ENCODE measurements at places on chromosomes 7 and 10. TPM values are rescaled to one million over a fixed set of nuclear protein-coding genes. Genes with fewer than 3 reads are reported as not detected.

DNA sequence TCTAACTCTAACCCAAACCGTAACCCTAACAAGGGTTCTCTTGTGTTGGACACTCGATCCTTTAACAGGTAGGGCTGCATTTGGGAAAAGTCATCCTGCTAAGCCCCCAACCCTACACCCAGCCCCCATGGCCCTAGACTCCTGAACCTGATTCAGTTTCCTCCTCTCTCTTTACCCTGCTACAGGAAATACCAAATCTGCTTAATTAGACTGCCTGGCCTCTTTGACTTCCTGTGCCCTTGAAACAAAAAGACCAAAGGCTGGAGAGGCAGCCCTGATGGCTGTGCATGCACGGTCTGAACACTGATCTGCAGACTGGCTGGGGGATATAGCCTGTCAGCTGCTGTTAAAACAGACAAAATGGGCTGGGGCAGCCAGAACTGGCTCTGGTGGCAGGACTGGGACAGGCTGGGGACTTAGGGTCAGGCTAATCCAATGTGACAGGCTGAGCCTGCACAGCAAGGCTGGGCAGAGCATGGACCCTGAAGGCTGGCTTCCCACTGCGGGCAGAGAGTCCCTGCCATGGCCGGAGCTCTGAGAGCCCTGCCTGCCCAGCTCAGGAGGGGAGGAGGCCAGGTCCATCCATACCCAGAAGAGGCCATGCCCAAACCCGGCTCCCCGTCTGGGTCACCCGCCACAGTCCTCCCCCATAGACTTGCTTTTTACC is 51.0 kb upstream of the MSMB start:
- H3K4me1 ChIP-seq, result no peaks in the 10 kb centered on the region
- H3K27me3 ChIP-seq, result no peaks in the 10 kb centered on the region
- no peak for DNase-seq
- no peaks in the 10 kb centered on the region for H3K36me3 ChIP-seq
- no peak overlapping the region for H3K27ac ChIP-seq

DNA sequence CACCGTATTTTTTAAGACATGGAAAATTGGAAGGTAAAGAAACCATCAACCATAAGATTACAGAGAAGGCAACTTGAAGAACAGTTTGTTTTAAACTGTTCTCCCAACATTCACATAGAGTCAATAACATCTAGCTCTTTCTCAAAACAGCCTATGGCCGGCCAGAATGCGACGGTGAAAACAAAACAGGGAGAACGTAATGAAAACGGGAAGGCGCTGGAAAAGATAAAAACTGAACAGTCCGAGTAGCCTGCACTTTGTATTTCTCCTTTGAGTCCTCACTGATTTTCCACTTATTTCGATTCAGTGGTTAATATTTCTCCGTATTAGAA is 637 bp downstream of the MICU1 start:
- H3K4me3 ChIP-seq, result peak overlapping the region; percentile 79
- H3K27me3 ChIP-seq, result no peaks in the 10 kb centered on the region
- no peak for DNase-seq
- peak overlapping the region; percentile 91 for H3K27ac ChIP-seq
- H3K36me3 ChIP-seq, result no peaks in the 10 kb centered on the region

GRCh38 chr10:58725901-58726300 is 213.2 kb downstream of the BICC1 start:
- H3K4me3 ChIP-seq, result no peak overlapping the region
- H3K36me3 ChIP-seq, result no peaks in the 10 kb centered on the region
- no peak for DNase-seq
- H3K4me1 ChIP-seq, result no peaks in the 10 kb centered on the region
- H3K27ac ChIP-seq, result no peak overlapping the region

DNA sequence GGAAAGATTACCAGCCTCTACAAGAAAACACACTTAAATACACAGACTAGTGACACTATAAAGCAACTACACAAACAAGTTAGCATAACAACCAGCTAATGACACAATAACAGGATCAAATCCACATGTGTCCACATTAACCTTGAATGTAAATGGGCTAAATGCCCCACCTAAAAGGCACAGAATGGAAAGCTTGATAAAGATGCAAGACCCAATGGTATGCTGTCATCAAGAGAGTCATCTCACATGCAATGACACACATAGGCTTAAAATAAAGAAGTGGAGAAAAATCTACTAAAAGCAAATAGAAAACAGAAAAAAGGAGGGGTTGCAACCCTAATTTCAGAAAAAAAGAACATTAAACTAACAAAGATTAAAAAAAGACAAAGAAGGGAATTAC is 14.0 kb upstream of the GIMAP4 start:
- no peaks in the 10 kb centered on the region for H3K36me3 ChIP-seq
- H3K4me1 ChIP-seq, result no peaks in the 10 kb centered on the region
- H3K27ac ChIP-seq, result no peak overlapping the region
- no peak for DNase-seq
- H3K27me3 ChIP-seq, result no peaks in the 10 kb centered on the region

DNA sequence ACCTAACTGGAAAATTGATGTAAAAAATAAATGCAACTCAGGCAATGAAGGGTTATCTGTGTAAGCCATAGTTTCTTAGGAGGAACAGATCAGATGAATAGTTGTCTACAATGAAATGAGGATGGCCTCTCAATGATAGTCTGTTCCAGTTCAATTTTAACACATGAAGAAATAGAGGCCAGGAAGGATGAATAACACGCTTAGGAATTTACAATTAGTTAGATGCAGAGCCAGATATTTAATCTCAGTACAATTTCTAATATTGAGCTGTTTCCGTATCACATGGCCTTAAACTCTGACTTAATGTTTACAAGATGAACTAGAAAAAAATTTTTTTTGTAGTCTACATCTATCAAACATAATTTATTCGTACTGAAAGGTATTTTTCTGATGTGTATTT is 176.6 kb downstream of the GALNT11 start:
- no peak overlapping the region for H3K27ac ChIP-seq
- no peak for DNase-seq
- no peak overlapping the region for H3K4me3 ChIP-seq
- no peaks in the 10 kb centered on the region for H3K4me1 ChIP-seq
- peaks cover 11% of the 10 kb centered on the region for H3K36me3 ChIP-seq
- H3K27me3 ChIP-seq, result no peaks in the 10 kb centered on the region

DNA sequence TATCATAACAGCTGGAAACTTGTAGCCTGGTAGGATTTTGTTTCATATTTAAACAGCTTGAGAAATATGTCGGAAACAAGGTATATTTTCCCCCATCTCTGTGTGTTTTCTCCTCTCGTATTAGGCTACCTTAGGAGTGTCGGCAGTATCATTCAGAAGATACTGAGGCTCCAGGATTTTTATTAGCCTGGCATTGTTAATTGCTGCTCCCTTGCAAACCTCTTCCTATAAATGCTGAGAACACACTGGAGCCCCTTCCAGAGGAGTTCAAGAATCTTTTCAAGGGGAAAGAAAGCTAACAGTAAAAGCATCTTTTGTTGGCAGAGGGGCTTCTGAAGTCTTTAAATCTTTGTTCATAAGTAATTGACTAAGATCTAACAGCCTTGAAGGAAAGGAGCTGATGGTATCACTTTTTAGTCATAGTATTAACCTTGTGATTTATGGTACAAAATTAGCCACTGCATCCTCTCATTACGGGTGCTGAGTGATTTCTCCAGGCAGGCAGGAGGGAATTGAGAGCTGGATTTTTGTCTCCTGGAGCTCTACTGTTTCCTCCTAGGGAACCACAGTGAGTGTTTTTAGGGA is 998.7 kb downstream of the LRMDA start:
- no peak for DNase-seq
- H3K27me3 ChIP-seq, result no peaks in the 10 kb centered on the region
- H3K4me1 ChIP-seq, result peaks cover 10% of the 10 kb centered on the region
- H3K27ac ChIP-seq, result peak overlapping the region; percentile 86

Gene HMX2
- total RNA-seq, result not detected

- H3K27ac ChIP-seq, result peak overlapping the region; percentile 76
- H3K4me1 ChIP-seq, result peaks cover 4% of the 10 kb centered on the region
- DNase-seq, result no peak
- no peak overlapping the region for H3K4me3 ChIP-seq
These were observed 36.6 kb downstream of the BNIP3 start for GRCh38 chr10:131944976-131945695.

DNA sequence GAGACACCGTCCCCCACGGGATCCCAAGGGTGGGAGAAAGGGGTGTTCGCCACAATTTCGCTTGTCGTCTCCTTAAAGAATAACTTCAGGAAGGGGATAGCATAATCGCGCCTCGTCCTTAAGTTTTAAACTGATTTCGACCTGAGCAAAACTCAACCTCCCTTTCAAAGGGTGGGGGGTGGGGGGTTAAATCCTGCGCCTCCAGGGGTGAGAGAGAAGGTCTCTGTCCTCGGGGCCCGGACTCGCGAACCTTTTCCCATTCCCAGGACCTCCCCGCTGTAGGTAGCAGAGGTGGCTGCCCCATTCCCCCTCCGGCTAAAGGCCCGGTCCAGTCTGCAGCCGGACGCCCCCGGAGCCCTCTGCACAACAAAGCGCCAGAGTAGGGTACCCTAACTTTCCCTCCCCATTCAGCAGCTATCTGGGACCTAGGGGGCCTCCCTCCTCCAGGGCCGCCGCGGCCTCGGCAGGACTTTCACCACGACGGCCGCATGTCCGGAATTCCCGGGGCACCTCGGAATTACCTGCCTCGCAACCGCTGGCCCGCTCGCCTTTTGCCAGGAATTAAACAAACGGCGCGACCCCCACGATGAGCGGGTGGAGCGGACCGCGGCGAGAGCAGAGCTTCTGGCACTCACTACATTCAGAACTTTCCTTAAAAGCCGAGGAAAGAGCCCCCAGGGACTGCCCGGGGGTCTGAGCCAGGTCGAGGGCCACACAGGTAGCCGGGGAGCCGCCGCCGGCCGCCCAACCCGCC is 1.7 kb downstream of the CDK6 start:
- H3K27me3 ChIP-seq, result no peaks in the 10 kb centered on the region
- DNase-seq, result peak; percentile 65
- H3K4me3 ChIP-seq, result peak overlapping the region; percentile 78
- H3K36me3 ChIP-seq, result no peaks in the 10 kb centered on the region
- peaks cover 6% of the 10 kb centered on the region for H3K4me1 ChIP-seq
- peak overlapping the region; percentile 64 for H3K27ac ChIP-seq

DNA sequence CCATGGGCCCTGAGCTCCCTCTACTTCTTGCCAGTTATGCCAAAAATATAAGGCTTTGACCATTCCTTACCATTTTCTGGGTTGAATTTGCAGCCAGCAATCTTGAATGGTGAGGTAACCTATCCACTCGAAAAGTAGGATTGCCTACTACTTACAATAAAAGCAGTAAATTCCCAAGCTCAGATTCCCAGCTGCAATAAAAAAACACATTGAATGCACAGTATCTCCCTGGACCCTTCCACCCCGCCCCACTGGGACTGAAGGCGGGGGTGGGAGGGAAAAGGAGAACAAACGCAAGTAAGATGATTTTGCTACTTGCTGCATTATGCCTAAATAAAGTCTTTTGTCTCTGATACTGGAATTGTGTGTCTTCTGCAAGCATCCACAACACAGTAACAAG is 301.9 kb downstream of the HGF start:
- no peaks in the 10 kb centered on the region for H3K4me1 ChIP-seq
- DNase-seq, result no peak
- H3K27ac ChIP-seq, result no peak overlapping the region
- H3K4me3 ChIP-seq, result no peak overlapping the region
- no peaks in the 10 kb centered on the region for H3K36me3 ChIP-seq

DNA sequence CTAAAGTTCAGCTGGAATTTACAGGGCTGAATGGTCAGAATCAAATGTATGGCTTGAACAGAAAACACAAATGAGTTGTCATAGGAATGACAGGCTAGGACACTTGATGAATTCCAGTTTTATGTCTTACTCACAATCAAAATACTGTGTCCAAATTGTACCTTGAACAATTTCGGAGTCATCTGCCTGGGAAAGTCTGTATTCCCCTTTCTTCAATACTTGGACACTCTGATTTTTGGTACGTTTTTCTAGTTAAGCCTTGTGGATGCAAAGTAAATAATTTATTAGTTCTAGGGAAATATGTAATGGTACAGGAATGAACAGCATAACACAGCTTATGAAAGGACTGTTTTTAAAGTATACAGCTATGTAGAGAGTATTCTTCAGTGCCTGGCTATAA is 100.4 kb downstream of the ITGB8 start:
- no peaks in the 10 kb centered on the region for H3K27me3 ChIP-seq
- H3K36me3 ChIP-seq, result no peaks in the 10 kb centered on the region
- DNase-seq, result no peak
- H3K4me3 ChIP-seq, result no peak overlapping the region
- H3K27ac ChIP-seq, result no peak overlapping the region

DNA sequence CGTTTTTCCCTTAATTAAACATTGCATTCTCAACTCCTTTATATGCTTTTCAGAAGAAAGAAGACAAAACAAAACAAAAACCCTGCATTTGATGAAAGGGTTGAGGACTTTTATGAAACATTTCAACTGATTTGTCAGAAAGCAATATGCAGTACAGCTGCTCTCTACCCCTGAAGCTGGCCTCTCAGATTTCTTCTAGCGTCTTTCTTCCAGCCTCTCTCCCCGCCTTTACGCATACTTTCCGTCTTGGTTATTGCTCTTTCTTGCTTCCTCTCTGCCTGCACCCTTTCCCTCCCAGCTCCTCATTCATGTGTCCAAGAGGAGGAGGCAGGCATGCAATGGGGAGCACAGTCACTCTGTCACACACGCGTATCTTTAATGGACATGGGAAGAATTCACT is 91.0 kb upstream of the COL1A2 start:
- no peak overlapping the region for H3K4me3 ChIP-seq
- H3K27ac ChIP-seq, result peak overlapping the region; percentile 81
- no peaks in the 10 kb centered on the region for H3K27me3 ChIP-seq
- no peak for DNase-seq
- H3K36me3 ChIP-seq, result no peaks in the 10 kb centered on the region
